ENCODE measurements at places on chromosomes 5 and 9.

GRCh38 chr5:38341056-38341455 lies 82.7 kb downstream of the EGFLAM start:
- no peak for DNase-seq

DNA sequence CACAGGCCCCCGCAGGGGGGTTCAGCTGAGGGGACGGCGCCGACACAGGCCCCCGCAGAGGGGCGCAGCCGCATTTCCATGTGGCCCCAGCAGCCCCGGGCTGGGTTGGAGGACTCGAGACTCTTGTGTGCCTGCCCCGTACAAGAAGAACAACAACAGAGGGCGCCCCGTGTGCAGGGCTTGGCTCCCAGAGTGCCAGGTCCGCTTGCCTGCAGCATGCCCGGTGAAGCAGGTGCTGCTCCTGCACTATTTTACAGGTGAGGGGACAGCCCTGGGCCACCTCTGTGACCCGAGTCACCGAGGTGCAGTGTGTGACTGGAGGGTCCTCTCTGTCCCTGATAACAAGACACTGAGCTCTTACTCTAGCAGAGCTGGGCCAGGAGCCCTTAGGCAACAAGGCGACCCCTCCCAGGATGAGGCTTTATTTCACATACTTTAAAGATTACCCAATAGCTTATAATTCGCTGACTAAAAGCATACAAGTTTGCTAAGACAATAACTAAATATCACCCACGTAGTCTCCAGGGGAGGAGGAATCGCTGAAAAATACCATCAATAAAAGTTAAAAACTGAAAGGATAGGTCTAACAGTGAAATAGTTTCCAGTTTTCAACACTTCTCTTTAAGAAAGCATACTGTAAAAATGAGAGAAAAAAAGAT lies 41.7 kb upstream of the SLC9A3 start:
- DNase-seq, result no peak

DNA sequence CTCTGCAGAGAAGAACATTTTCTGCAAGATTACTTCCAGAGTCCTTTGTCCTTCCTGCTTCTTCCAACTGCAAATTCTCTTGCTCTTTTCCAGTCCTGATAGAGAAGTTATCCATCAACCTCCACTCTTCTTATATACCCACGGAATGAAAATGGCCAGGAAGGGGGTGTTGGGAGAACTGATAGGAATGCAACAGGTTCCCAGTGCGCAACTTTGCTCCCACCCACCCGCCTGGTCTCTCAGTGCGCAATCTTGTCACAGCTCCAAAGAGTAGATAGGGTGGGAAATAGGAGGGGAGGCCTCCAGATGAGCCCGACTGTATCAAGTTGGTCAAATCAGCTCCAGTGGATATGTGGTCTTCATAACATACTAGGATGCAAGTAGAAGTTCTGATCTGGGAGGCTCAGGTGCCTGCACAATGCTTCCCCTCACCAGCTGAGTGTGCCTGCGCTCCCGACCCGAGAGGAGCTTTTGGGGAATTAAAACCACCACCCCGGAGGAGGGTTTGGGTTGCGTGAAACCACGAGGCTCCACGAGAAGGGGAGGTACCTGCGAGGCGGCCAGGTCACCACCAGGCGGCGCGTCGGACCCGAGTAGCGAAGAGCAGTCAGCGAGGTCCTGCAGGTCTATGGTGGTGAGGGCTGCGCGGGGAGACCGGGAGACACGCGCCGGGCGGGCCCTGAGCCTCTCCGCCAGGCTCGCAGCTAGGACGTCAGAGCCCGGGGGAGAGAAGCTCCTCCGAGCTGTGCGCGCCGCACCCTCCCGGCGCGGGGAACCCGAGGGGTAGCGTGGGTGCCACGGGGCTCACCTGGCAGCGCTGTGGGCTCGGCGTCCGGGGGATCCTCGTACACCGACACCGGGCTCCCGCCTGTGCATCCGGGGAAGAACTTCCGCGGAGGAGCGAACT lies 835 bp downstream of the MCIDAS start:
- DNase-seq, result peak; percentile 69

GRCh38 chr5:132103969-132104391 lies 30.4 kb downstream of the CSF2 start:
- DNase-seq, result no peak

DNA sequence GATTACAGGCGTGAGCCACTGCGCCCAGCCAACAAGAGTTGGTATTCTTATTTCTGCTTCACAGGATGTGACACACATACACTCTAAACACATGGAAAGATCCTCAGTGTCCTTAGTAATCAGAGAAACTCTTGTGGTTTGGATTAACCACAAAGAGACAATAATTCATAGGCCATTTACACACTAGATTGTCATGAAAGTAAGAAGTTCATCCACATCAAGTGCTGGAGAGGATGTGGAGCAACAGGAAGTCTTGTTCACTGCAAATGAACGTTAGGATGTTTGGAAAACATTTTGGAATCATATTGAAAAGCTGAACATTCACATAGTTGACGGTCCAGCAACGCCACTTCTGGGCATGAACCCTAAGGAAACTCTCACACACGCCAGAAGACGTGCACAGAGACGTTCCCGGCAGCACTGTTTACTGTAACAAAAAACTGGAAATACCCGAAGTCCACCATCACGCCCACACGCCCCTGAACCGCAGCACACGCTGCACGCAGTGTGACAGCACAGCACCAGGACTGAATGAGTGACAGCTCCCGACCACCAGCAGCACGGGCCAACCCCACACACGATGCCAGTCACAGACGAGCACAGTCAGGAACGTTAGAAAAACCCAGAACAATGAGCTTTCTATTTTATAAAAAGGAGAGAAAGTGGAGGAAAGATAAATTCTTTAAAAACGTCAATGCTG lies 87.6 kb downstream of the COL23A1 start:
- DNase-seq, result no peak

DNA sequence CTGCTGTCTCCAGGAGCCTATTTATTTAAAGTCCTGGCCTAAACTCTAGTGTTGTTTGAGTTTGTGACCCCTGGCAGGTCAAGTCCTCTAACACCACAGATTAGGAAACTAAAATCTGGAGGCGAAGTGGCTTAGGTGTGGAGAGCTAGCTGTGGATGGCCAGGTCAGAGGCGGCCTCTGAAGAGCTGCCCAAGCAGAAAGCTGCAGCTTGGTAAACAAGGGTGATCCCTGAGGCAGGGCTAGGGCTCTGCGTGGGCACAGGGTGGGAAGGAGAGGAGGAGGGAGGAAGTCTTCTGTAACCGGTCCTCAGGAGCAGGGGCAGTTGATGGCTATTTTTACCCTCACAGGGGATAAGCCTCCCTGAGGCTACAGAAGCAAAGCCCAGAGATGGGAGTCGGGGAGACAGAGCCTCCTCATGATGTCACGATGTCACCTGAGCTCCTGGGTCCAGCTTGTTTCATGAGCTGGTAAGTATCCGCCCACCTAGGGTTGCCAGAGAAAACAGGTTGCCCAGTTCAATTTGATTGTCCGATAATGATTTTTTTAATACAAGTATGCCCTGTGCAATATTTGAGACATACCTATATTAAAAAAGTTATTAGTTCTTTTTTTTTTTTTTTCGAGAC lies 25.9 kb upstream of the BOD1 start:
- no peak for DNase-seq

DNA sequence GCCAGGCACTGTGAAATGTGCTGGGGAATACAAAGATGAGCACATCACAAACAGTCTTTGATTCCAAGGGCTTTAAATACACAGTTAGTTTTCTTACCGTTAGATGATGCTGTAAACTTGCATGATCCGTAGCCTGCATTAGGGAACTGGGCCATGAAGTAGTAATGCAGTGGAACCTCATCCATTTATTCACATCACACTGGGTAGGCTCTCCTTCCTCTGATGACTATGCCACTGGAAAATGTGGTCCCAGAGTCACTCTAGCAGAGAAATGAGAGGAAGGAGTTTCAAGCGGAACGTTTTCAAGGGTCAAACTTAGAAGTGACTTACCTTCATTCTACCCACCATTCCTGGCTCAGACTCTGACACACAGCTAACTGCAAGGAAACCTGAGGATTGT lies 26.4 kb downstream of the ZFAND5 start:
- no peak for DNase-seq

DNA sequence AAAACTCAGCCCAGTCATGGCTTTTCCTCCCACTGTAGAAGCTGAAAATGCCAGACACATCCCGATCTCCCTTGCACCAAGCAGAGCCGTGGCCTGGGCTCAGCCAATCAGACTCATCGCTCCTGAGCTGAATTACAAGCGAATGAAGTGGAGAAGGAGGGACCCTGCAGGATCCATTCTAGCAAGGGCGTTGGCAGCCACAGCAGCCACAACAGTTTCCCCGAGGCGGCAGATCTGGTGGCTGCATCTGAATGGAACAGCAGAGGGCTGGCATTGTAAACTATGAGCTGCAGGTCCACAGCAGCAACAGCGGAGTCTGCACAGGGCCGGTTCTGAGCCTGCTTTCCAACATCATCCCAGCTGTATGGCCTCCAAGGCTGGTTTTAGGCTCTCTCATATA lies 23.8 kb downstream of the ALG2 start:
- no peak for DNase-seq

DNA sequence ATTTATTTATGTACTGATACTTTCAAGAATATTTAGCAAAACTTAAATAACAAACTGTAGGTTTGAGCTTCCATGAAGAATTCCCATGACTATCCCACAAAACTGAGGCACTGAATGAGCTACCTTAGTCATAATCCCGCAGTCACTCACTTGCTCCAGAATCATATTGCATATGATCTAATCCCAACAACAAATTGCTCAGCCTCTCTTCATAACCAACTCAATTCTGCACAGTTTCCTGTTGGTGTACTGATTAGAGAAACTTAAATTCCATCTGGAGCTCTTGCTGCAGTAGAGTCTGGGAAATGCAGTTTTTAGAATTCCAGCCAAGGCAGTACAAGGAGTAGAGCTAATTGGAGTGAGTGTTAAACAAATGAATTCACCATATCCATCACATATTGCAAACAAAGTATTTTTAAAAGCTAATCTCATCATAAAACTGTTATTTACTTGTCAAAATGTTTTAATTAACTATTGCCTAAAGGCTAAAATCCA lies 35.7 kb upstream of the CDH18 start:
- no peak for DNase-seq

DNA sequence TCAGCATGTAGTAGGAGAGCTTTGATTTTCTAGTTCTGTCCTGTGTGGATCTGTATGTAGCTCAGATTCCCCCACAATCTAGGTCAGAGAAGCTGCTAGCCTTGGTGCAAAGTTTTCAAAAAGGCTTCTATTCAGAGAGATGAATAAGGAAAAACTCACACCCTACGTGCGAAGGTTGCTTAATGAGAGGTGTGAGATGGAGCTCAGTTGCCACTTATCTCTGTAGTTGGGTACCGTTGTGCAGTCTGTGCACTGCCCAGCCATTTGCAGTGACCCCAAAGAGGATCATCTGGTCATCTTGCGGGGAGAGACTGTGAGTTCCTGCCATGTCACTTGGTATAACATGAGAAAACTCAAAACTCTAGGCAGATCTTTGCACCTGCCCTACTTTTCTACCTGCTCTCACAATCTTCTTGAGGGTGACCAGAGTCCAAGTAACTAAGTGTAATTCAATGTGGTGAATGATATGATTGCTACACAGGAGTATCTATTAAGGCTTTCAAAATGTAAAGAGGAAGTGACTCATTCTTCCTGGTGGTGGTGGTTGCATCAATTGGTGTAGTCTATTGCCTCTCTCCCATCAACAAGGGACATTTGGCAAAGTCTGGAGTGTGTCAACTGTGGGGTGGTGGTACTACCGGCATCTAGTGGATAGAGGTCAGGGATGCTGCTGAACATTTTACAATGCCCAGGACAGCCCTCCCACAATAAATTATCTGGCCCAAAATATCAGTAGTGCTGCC lies 65.2 kb downstream of the TMC1 start:
- DNase-seq, result no peak

GRCh38 chr5:102312586-102313370 lies 16.7 kb upstream of the SLCO4C1 start:
- DNase-seq, result no peak

DNA sequence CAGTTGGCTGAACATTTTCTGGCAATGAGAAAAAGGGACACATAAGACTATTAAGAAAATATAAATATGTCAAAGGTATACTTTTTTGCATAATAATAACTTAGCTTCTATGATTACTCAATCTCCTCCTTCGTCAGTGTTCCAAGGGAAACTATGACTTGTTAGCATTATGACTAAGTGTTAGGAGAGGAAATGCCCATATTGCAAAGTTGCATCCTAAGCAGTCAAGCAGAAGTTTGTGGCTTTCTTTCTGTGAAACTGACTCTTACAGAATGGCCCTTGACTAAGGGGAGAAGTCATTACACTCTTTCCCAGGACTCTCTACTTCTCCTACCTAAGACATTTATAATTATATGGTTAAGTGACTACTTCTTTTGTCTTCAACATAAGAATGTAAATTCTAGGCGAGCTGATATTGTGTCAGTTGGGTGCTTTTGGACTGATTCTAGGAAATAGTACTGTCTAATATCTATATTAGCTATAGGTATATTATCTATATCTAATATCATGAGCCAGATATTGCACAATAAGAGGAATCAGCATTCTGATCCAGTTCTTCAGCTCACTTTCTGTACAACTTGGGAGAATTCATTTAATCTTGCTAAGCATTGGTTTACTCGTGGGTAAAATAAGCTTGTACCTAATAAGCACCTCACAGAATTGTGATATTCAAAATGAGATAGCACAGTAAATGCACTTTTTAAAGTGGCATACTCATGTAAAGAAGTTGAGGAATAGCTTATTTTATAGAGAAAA lies 16.4 kb upstream of the SPINK6 start:
- DNase-seq, result no peak

DNA sequence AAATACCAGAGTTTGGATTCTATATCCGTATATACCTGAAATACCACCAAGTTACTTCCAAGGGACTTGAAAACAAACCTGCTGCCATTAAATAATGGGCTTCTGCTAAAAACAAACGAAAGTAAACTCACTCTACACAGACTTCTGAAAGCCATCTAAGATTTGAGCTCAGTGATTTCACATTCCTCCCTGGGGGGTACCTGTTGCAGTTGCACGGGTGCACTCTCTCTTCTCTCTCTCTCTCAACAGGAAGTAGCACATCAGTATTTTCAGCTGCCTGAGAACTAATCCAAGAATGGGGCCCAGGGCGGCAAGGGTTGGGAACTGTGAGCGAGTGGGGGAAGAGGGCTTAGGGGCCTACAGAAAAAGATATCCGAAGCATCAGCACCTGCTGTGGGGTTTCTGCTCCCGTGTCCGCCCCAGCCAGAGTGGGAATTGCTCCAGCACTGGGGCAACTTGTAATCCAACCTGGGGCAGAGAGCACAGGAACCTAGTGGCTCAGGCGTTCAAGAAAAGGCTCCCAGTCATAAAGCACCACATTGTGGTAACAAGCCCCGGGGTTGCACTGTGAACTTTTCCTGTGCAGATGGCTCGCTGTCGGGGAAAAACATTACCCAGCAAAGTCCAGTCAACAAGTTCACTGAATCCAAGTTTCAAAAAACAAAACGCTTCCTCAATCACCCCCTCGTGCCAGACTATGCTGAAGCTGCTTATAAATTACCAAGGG lies 99.8 kb downstream of the EFNA5 start:
- DNase-seq, result peak; percentile 14

GRCh38 chr5:42429694-42430093 lies 6.5 kb downstream of the GHR start:
- no peak for DNase-seq

GRCh38 chr5:67310740-67311139 lies 114.1 kb upstream of the CD180 start:
- DNase-seq, result no peak

GRCh38 chr5:42870882-42871418 lies 59.3 kb upstream of the SELENOP start:
- DNase-seq, result no peak

GRCh38 chr9:71383308-71383940 lies 262.0 kb upstream of the TRPM3 start:
- DNase-seq, result no peak

GRCh38 chr5:493119-493701 lies 31.0 kb downstream of the SLC9A3 start:
- no peak for DNase-seq

- DNase-seq, result no peak
Observed at GRCh38 chr9:72473474-72474261, 47.7 kb upstream of the TMC1 start.

Measured in stimulated activated CD4-positive, alpha-beta T cell treated with anti-CD3 and anti-CD28 coated beads, Interleukin-2, amount 100 ng/mL, for 48 hours (primary cell).